ENCODE measurements at places on chromosomes 3 and 15.
A peak's percentile ranks its signal among the peaks of the same experiment; 100 is the strongest.

DNA sequence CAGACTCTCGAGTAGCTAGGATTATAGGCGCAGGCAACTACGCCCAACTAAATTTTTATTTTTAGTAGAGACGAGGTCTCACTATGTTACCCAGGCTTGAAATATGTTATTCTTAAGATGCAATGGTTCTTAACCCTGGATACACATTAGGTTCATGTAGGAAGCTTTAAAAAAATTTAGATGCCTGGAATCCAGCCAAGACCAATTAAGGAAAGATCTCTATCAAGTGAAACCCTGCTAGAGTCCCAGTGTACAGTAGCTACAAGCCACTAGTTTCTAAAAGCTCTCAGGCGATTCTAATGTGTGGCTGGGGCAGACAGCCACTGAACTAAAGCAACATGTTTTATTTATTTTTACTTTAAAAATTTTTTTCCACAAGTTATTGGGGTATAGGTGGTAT, 33.2 kb downstream of the TRIM69 start:
- no peak for DNase-seq

DNA sequence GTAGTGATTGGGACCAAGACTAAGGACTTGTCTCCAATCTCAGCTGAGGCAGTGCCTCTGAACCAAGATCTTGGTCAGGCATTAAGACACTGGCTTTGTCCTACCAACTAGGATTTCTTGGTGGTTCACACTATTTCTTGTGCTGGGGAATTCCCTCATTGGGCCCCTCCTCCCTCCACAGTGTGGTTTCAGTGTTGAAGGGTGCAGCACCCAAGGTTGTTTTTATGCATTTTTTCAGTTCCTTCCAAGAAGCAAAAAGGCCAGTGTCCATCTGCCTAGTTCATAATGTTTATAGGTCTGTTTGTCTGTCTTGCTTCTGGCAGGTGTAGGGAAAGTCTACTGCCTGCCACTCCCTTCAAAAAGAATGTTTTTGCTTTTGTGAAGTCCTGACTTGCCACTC, 10.6 kb upstream of the ITPKA start:
- DNase-seq: no peak

DNA sequence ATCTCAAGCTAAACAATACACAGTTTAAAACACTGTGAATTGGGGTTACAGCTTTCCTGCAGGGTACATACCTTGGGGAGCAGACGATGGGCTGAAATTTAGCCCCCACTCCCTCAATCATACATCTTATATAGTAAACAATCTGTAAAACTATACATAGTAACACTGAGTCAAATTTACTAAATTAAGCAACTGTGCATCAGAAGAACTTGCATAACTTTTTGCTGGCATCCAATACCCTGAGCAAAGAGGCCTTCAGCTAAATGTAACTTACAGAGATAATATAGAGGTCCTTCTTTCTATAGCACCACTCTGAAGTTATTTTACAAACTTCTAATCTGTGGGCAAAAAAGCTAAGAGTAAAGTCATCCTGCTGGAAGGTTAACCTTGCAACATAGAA, 603.6 kb upstream of the TGFBR2 start:
- DNase-seq: no peak

DNA sequence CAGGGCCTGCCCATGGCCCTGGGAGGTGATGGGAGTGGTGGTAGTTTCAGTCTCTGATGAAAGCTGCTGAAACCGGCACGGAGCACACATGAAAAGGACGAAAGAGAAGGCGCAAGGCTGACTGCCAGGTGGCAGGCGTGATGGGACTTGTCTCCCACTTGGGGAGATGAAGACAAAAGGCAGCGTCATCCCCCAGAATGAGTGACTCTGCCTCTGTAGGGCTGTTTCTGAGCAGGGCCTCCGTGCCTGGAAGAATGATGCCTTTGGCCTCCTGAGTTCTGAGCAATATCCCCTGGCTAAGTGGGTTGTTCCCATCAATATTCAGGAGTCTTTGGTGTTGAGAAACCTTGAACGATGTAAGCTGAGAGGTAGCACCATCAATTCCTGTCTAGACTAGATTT, 237.8 kb downstream of the OPA1 start:
- no peak for DNase-seq

- DNase-seq: no peak
These were observed 1.8 kb downstream of the OTOL1 start for GRCh38 chr3:161498259-161498921.

- DNase-seq: no peak
These were observed 450.4 kb downstream of the MFSD1 start for GRCh38 chr3:159252274-159252673.

DNA sequence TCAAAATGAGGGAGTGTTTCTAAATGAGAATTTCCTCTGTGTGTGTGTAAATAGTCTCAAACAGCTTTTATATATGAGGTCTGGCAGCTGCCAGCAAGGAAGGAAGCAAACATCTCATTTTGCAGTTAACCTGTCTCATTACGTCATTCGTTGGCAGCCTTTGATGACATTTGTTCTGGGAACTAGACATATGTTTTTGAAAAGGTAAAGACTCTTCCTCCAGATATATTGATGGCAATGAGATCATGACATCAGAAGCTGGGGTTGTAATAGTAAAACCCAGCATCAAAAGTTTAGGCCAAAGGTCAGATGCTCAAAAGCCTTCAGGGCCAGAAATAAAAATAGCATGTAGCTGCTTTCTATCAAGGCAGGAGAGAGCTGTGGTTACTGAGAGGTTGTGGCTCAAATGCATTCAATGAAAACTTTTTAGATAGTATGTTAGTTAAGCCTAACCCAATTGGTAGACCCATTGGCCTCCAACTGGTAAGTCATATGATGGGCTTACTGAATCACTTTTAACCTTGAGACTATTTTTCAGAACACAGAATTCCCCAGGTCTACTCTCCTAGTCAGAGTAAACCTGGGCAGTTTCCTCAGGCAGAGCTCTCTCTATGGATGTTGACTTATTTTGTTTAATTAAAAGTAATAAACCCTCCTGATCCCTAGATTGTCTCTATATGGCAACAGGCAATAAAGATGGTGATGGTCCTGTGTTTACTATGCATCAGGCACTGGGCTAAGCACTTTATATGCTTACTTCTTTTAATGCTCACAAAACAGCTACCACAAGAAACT, 386.5 kb upstream of the CFAP20DC start:
- no peak for DNase-seq

DNA sequence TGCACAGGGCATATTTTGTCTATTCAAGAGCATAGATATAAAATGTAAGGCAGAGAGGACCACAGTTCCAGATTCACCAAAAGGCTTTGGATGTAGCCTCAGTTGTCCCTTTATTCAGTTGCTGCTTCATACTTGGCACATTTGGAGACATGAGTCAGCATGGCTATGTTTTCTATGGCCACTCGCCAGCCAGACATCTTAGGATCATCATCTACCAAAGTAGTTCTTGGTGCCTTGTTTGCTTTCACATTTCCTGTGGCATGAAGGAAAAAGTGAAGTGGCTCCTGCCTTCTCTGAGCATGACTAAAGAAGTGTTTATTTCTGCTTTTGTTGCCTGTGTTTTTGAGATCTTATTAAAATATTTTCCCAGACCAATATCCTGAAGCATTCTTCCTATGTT, 7.2 kb downstream of the SUSD5 start:
- DNase-seq: peak; percentile 85

DNA sequence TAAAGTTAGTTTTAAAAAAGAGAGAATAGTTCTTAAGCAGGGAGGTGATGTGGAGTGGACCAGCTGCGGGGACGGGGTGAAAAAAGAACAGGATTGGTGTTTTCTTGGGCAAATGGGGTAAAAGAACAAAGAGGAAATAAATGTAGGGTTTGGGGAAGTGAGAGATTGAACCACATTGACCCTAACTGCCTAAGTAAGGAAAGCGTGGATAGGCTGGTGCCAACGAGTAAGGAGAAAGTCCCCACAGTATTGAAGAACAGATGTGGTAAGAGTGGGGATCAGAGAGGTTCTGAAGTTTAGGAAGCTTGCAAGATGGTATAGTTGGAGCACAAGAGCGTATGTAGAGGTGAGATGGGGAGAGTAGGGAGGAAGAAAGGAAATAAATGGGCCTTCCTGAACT, 17.0 kb downstream of the IREB2 start:
- no peak for DNase-seq
